Kidney (tissue), 22 donors: ENCODE measurements at places on chromosomes 3 and 15. TPM values are rescaled to one million over a fixed set of nuclear protein-coding genes. Genes with fewer than 3 reads are reported as not detected.

Gene PLSCR5
- total RNA-seq: not detected

Gene OSBPL10
- total RNA-seq: 89.3 TPM

Gene GOLGA8S
- total RNA-seq: 0.60 TPM

Gene CAPN3
- total RNA-seq: 12.9 TPM

Gene SLC2A2
- total RNA-seq: 12.6 TPM

Gene ISG20
- 25.5 TPM for total RNA-seq

Gene AMIGO3
- total RNA-seq: not detected

Gene DUOXA2
- total RNA-seq: not detected

Gene WDR5B
- total RNA-seq: 8.8 TPM

Gene SKIC8
- total RNA-seq: 48.5 TPM

Gene RHCG
- total RNA-seq: 1.5 TPM

Gene GP9
- total RNA-seq: not detected

Gene CCDC39
- 0.60 TPM for total RNA-seq

Gene SLC30A4
- 7.4 TPM for total RNA-seq

Gene TMOD3
- 49.0 TPM for total RNA-seq

Gene VIPR1
- 4.9 TPM for total RNA-seq

Gene PTH1R
- 286 TPM for total RNA-seq

Gene B3GALNT1
- 25.7 TPM for total RNA-seq

Gene RHOA
- total RNA-seq: 709 TPM

Gene SNAP23
- 55.0 TPM for total RNA-seq

Gene FBLN2
- total RNA-seq: 43.4 TPM

Gene ISLR2
- total RNA-seq: 1.1 TPM

Gene MED12L
- total RNA-seq: 0.82 TPM

Gene MEX3B
- 0.91 TPM for total RNA-seq

Gene PLA2G4D
- total RNA-seq: not detected

Gene GOLGA6D
- total RNA-seq: not detected

Gene CHD2
- 137 TPM for total RNA-seq

Gene GCSAM
- 0.88 TPM for total RNA-seq

Gene PDCD10
- 55.1 TPM for total RNA-seq

Gene GPR87
- 0.72 TPM for total RNA-seq

Gene LRRC15
- 0.63 TPM for total RNA-seq

Gene HIGD2B
- total RNA-seq: not detected

Gene SLC28A1
- total RNA-seq: 12.8 TPM

Gene GRAMD2A
- 5.4 TPM for total RNA-seq

Gene MAP6D1
- 1.5 TPM for total RNA-seq

Gene FHIT
- total RNA-seq: 20.2 TPM

Gene WDR48
- total RNA-seq: 48.3 TPM

Gene FANCI
- 6.6 TPM for total RNA-seq
